ENCODE measurements at places on chromosomes 12 and 14.

- DNase-seq, result peak; percentile 33
Measured at GRCh38 chr12:102300824-102301461, 103.3 kb upstream of the PMCH start.

GRCh38 chr12:123801573-123802178 lies 39.6 kb downstream of the DNAH10 start:
- DNase-seq, result peak; percentile 38

DNA sequence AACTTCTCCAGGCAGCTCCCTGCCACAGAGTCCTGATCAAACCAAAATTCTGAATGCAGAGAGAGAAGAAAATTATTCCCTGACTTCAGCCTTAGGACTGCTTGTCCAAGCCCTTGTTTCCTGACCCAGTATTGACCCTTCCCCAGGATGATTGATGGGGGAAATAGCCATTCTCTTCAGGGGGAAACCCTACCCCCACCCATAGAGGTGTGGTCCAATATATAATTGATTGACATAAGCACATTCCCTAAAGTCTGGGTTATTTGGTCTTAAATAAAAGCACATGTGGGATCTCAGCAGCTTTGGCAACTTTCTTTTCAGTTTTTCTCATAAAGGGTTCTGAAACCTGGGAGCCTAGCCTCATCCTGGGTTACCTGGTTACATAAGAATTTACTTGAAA lies 201.2 kb upstream of the DDHD1 start:
- no peak for DNase-seq

GRCh38 chr12:81597928-81598604 lies 161.1 kb downstream of the PPFIA2 start:
- DNase-seq, result peak; percentile 78

DNA sequence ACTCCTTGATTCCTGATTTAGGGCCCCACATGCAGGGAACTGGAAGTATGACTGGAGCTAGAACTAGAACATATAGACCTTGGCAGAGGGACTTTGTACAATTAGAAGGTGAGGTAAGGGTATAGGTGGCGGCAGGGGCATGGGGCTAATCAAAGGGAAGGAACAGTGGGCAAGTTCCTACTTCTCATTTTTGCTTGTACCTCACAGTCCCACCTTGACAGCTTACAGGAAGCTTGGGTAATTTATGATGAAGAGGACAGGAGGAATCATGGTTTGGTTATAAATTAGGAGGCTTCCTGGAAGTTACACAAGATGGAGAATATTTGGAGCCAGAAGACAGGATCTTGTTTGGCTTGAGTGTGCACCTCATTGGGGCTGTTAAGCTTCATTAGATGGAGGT lies 33.4 kb downstream of the SUSD6 start:
- DNase-seq, result no peak

GRCh38 chr12:10158406-10158805 lies 13.5 kb downstream of the OLR1 start:
- DNase-seq, result no peak

GRCh38 chr12:130617219-130617618 lies 98.9 kb downstream of the RIMBP2 start:
- DNase-seq, result no peak

GRCh38 chr14:50501642-50502041 lies 30.7 kb downstream of the MAP4K5 start:
- no peak for DNase-seq

DNA sequence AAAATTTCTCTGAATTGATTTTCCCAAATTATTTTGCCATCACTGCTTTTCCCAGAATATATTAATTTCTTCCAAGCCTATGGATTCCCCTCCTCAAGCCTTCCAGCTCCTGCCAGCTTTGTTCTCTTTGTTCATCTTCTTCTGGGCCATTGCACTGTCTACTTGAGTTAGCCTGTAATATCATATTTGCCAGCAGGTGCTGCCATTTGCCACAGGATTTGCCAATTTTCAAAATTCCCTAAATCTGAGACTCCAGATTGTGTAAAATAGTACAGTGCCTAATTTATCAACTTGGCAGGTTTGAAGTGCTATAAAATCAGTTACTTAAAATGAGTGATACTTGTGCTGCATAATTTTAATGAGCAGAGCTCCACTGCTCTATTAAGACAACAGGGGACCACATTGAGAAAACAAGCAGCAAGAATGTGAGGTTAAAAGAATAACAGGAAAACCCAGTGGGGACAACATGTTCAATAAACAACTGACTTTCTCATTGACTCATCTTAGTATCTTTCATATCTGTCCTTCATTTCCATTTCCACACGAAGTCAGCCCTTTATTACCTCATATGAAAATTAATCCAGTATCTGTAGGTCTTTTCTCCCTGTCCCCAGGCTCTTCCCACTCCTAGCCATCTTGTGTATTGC lies 84.6 kb upstream of the CCDC196 start:
- DNase-seq, result no peak

All from LNCaP clone FGC (cell line).